ENCODE measurements at places on chromosomes 3 and 15.

DNA sequence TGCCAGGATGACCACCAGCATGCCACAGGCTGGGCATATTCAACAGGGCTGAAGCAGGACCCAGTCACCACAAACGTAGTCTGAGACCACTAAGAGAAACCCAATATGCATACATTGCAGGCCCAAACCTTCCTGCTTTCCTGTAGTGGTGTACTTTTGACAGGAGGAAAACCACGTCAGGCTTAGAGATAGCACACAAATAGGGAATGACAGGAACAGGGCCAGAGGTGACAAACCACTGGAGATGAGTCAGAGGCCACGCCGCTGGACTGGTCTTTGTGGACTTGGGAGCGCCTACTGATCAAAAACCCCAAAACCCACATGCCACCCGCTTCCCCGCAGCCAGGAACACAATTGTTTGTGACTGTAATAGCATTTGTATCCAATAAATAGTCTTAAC lies 3.6 kb upstream of the EFCAB12 start:
- no peak for DNase-seq

DNA sequence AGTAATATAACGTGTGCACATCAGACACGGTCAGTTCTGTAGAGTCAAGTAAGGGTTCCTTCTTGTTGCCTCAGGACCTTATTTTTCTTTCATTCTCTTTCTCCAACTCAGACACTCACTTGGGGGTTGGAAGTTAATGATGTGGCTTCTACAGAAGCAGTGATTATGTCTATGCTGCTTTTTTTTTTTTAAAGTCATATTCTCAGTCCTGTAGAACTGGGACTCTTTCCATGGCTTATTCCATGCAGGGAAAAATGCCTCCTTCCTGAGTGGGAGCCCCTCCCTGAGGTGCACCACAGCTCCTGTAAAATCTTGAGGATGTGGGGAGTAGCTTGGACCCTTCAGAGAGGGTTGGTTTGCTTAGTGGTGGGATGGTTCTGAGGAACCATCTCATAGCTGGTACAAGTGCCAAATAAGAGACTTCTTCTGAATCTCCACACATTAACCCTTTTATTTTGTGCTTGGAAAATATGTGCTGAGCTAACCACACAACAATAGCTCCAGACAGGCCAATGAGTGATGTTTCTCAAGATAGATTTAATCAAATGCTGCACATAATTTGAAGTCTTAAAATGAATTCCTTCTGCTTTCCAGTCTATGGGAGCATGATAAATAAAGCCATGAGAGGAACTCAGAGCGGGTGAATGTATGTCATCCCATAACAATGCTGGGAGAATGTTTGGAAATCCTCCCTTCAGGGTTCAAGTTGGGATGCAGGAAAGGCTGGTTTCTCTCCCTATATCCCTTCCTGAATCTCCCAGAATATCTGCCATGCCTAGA lies 23.3 kb upstream of the FSTL1 start:
- no peak for DNase-seq

GRCh38 chr3:155608228-155608920 lies 136.5 kb downstream of the PLCH1 start:
- DNase-seq = no peak

DNA sequence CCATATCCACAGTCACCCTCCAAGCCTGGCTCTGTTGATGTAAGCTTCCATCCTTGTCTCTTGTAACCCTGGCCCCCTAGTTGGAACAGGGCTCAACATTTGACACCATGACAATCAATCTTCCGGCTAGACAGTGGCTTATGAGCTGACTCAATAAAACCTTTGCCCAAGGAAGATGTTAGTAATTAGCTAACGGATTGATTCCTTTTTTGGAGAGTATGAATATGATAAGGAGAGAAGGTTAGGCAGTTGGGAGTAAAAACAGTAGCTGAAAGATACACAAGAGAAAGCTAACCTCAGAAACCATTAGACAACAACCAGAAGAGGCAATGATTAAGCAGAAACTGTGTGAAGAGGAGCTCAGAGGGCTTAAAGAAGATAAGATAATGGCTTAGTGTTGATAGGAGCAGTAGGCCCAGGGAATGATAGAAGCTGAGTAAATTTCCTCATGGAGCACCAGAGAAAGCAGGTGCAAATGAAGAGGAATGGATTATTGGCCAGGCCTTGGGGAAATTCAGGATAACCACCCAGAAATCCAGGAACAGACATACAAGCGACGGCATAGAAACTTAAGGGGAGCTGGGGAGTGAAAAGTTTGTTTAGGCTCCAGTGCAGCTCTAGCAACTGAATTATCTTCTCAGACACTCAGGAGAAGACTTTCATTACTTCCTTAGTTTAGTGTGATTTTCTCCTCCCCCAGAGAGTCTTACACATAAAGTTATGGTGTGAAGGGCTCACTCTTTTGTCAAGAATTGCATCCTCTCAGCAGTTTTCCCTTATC lies 7.8 kb upstream of the RFX7 start:
- no peak for DNase-seq

DNA sequence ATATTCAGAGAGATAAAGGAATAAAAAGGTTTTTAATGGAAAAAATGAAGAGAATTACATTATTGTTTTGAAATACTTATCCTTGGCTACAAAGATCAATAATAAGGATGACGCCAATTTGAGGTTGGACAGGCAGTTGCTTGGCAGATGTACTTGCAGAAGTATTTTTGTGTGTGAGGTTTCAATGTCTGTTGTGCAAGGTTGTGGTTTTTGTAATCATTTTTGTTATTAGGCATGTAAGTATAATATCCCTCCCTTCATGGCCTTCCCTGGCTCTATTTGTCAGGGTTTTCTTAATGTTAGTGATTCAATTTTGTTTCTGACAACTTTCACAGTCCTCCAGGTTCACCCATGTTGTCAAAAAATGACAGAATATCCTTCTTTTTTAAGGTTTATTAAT lies 105.9 kb downstream of the OTOL1 start:
- DNase-seq = no peak

GRCh38 chr3:158802409-158803268 lies 785 bp downstream of the MFSD1 start:
- no peak for DNase-seq

DNA sequence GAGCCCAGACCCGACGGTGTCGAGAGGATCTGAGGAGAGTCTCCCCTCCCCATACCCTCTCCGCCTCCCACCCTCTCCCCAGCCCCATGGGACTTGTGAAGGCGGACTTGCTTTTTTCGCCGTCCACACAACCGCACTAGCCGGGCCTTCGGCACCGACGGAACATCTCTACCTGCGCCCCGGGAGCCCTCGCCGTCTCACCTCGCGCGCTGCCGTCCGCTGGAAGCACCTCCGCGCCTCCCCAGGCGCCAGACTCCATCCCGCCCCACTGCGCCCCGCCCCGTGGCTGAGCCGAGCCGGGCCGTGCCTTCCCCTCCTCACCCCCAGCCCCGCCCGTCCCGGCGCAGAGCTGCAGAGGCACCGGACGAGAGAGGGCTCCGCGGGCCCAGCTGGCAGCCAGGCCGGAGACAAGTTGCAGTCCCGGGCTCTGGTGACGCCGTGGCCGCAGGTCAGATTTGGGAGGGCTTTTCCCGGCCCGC lies at the start of the genes DUOX1 and DUOXA1:
DUOX1 (plus strand) TSS at position 344 of the 479 bp plus-strand sequence. CDS start 1,973 bp downstream, outside the sequence.
DUOXA1 (minus strand) TSS at position 229 of the 479 bp plus-strand sequence. CDS start 6,865 bp downstream, outside the sequence.
- peak; percentile 49 for DNase-seq

DNA sequence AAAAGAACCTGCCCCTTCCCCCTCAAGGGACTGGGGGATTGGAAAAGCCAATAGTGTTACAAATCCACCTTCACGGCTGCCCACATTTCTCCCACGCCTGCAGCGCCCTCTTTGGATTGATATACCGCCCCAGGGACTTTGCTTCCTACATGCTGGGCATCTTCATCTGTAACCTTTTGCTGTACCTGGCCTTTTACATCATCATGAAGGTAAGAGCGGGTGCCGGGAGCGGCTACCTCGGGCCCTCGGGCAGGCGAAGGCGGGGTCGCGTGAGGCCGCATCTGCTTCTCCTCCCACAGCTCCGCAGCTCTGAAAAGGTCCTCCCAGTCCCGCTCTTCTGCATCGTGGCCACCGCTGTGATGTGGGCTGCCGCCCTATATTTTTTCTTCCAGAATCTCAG lies 73.1 kb downstream of the USF3 start:
- no peak for DNase-seq

GRCh38 chr3:184656829-184657681 lies 54.8 kb downstream of the MAGEF1 start:
- peak; percentile 62 for DNase-seq

DNA sequence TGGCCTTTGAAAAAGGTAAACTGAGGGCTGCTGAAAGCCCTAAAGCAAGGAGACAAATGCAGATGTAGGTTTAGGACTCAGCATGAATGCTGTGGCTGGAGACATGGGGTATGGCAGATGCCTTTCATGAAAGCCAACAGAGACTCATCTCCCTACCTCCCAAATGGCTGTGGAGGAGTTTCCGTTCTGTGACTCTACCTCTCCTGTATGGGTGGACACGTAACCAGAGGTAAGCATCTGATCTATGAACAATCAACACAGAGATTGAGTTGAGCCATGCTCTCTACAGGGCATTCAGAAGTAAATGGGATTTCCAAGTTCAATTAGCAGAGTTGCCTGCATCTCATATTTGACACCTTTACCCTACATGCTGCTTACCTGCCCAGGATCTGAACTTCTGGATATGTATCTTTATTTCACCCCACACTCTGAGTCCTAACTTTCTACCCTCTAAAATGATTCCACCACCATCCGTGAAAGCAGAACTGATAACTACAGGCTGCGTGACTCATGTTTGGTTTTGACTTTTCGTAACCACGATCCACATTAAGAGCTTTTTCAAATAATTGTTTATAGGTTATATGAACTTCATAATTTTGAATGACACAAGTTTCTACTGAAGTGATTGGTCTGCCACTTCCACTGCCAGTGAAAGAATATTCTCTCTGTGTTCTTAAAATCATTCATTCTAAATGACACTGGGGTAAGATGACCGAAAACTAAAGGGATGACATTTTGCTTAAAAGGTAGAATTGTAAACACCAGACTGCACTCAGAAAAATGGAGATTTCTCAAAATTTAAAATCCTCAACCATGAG lies 1058.7 kb downstream of the FHIT start:
- peak; percentile 22 for DNase-seq

DNA sequence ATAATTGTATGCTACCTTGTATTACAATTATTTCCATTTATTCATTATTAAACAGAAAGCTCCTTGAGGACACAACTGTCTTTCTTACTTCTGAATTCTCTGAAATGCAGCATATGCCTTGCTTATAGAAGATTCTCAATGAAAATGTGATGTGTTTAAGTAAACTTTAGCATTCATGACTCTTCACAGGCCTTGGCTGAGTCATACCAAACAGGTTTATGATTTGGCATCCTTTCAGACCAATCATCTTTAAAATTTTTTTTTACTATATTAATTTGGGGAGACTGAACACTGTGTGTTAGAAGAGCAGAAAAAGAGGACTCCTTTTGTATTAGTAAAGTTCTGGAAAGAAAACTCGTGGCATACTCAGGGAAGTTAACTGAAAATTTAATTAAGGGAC lies 6.4 kb upstream of the GALK2 start:
- DNase-seq = no peak

GRCh38 chr3:25495726-25496253 lies 67.7 kb downstream of the RARB start:
- DNase-seq = no peak

GRCh38 chr15:27201425-27201824 lies 230.4 kb downstream of the GABRG3 start:
- DNase-seq = no peak

DNA sequence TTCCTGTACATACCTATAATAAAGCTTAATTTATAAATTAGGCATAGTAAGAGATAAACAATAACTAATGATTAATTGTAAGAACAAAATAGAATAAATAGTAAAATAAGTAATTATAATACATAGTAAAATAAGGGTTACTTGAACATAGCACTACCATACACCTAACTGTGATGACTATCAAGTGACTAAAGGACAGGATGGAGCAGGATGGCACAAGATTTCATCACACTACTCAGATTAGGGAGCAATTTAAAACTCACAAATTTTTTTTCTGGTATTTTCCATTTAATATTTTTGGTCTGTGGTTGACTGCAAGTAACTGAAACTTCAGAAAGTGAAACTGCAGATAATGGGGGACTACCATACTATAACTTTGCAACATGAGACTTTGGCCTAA lies 14.8 kb downstream of the RFX7 start:
- DNase-seq = no peak

GRCh38 chr3:189040656-189041335 lies 131.0 kb upstream of the TPRG1 start:
- no peak for DNase-seq

- DNase-seq = no peak
Measured at GRCh38 chr15:91528801-91529200, 324.7 kb upstream of the SLCO3A1 start.

GRCh38 chr15:70121624-70122302 lies 24.0 kb upstream of the TLE3 start:
- no peak for DNase-seq

- DNase-seq = no peak
Measured at GRCh38 chr3:197829397-197830045, 38.5 kb downstream of the LRCH3 start.

- DNase-seq = no peak
Measured at GRCh38 chr3:159802864-159803263, 185.8 kb upstream of the IL12A start.

DNA sequence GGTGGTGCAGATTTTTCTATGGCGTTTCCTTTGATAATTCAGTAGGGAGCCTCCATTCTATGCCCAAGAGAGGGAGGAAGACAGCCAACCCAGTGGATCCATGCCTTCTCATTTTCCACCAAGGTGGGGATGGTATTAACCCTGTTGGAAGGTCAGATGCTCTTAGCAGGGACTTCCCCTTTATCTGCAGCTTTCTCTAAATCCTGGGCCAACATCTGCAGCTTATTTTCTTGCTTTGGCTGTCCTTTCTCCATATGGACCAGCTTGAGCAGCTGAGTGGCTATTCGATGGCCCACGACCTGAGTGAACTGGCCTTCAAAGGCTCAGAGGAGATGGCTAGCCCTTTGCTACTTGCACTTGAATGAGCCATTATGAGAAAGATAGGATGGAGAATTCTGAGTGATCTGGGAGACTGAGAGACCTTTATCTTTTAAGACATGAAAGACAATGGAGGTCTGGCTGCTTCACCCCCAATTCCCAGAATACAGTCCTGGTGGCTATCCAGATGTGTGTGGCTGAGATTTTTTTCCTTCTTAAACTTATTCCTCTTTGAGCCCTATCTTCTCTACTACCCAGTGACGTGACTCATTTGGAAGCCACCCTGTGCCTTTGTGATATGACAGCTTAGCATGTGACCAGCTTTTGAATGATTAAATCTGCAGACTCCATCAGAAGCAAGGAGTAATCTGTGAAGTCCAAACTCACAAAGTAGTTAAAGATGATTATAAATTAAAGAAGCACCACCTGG lies 39.6 kb upstream of the TRAK1 start:
- no peak for DNase-seq

Data from activated T-cell treated with anti-CD3 and anti-CD28 coated beads, Interleukin-2, amount 50 U/mL, for 48 hours (primary cell).